ENCODE measurements at places on chromosomes 4 and X.

DNA sequence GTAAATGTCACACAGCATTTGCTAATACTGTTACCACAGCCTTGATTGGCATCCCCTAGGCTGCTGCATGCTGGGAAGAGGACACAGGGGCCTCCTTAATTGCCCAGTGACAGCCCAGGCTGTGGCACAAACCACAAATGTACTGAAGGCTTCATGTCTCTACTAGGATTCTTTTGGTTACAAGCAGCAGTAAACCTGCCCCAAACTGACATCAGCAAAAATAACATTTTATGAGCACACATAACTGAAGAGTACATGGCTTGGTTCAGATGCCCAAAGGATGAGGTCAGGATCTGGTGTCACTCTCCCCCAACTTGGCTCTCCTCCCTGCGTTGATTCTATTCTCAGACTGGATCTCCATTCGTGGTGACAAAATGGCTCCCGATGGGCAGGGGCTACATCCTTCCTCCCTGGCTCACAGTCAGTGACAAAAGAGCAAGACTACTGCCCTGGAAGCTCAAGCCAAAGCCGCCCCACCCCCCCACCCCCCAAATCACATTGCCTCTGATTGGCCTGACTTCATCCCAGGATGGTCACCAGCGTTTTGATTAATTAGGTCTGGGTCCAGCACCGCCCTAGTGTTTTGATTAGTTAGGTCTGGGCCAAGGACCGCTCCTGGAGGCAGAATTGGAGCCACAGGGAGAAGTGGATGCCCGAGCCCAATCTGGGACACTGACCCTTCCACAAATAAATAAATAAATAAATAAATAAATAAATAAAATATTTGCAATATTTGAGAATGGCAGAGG lies 180.5 kb upstream of the RBPJ start:
- no peak for DNase-seq

- DNase-seq, result no peak
These were observed 132.3 kb downstream of the HMX1 start for GRCh38 chr4:8739317-8739716.

DNA sequence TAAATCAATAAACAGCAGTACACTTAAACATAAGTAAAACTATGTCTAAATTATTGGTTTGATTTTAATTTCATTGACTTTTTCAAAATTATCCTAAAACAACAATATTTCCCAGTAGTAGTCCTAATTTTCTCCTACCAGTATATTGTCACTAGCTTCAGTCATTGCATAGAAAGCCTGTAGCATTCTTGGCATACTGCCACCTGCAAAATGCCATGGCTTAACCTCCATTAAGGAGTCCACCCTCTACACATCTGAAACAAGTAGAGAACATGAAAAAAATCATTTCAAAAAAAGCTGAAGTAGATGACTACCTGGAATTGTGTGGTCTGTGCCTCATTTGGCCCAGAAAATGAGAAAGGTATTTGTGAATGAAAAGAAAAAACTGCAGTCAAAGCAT lies 348.5 kb downstream of the INPP4B start:
- no peak for DNase-seq

GRCh38 chr4:94957030-94957429 lies 199.3 kb downstream of the BMPR1B start:
- no peak for DNase-seq

- no peak for DNase-seq
These were observed 55.3 kb downstream of the SH2D1A start for GRCh38 chrX:124401696-124402095.

DNA sequence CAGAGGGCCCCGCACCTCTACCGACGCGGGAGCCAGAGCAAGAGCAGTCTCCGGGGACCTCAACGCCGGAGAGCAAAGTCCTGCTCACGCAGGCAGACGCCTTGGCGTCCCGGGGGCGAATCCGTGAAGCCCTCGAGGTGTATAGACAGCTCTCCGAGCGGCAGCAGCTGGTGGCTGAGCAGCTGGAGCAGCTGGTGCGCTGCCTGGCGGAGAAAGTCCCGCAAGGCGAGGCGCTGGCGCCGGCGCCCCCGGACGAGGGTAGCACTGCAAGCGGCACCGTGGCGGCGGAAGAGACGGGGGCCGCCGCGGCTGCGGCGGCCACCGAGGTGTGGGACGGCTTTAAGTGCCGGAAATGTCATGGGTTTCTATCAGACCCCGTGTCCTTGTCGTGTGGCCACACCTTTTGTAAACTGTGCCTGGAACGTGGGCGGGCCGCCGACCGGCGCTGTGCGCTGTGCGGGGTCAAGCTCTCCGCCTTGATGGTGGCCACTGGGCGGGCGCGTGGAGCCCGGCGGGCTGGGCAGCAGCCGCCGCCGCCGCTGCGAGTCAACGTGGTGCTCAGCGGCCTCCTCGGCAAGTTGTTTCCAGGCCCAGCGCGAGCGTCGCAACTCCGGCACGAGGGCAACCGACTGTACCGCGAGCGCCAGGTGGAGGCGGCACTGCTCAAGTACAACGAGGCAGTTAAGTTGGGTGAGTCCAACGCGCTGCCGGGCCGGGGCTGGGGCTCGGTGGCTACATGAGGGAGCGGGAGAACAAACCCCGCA lies 672 bp downstream of the LONRF3 start:
- DNase-seq, result no peak

- no peak for DNase-seq
These were observed at the start of gene TASL for GRCh38 chrX:30577362-30577991. TSS of gene TASL (minus strand) at chrX:30577766. CDS start at chrX:30560355, 17,411 bp downstream.
